ENCODE measurements at places on chromosomes 3 and 15. TPM values are rescaled to one million over a fixed set of nuclear protein-coding genes. Genes with fewer than 3 reads are reported as not detected.
A peak's percentile ranks its signal among the peaks of the same experiment; 100 is the strongest.

GRCh38 chr15:82051664-82052063 is 5.8 kb upstream of the MEX3B start:
- DNase-seq, result peak; percentile 73

DNA sequence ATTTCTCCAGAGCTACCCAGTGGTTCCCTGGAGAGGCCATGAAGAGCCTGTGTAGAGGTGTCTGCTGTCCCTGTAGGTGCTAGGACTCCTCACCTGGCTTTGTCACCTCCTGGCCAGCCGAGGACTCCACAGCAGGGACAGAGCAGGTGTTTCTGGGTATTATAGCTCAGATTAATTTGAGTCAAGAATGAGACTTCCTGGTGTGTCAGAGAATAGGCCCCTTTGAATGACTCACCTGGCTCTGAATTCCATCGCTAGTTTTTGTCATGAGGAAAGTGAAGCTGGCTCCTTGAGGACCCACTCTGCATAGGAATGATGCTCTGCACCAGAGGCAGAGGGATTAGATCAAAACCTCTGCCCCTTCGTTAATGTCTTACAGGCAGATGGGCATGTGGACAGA is 167.5 kb upstream of the TOPAZ1 start:
- DNase-seq, result no peak

DNA sequence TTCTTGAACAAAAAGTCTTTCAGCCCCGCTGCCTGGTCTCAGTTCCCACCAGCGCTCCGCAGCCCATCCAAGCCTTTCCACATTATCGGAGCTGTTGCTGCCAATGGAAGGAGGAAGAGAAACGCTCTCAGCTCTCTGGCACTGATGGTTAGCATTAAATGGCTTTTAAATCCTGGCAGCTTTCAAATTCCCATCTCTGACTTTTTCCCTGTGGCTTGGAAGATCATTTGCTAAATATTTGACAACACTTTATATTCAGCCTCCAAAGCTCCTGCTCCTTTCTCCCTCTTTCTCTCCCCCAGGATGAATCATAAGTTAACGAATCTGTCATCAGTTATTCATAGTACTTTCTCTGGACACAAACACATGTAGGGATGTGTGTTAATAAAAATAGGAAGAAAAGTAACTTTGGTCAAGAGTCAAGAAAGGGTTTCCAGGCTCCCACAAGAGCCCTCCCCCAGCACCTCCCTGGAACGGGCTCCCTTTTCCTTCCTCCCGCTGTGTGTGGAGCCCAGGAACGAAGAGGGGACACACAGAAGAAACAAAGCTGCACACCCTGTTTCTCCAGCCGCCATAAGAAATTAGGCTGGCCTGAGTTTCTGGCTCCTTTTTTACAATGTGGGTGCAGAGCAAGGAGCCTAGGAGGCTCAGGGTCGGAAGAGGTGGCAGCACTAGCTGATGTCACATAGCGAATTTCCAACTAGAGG is 47.6 kb upstream of the TSEN2 start:
- DNase-seq, result peak; percentile 42

- DNase-seq, result no peak
Measured at GRCh38 chr15:35279811-35280210, 194.7 kb upstream of the NANOGP8 start.

DNA sequence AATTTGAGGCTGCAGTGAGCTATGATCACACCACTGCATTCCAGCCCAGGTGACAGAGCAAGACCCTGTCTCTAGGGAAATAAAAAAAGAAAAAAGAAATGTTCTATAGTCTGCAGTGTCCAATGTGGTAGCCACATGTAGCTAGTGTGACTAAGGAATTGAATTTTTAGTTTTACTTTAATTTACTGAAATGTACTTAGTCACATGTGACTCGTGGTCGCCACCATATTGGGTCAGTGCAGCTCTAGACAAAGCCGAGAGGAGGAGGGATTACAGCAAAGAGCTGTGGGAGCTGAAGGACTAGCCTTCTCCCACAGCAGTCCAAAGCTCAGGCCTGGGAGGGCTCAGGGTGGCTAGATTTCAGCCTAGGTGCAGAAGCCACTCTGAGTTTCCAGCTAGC is 65.9 kb upstream of the NTRK3 start:
- no peak for DNase-seq

Gene JMJD7
- total RNA-seq, result 13.2 TPM
